ENCODE measurements at places on chromosomes 2 and 18. TPM values are rescaled to one million over a fixed set of nuclear protein-coding genes. Genes with fewer than 3 reads are reported as not detected.

- H3K36me3 ChIP-seq: no peaks in the 10 kb centered on the region
- DNase-seq: no peak
- H3K27ac ChIP-seq: no peak overlapping the region
- no peaks in the 10 kb centered on the region for H3K27me3 ChIP-seq
- H3K4me1 ChIP-seq: no peaks in the 10 kb centered on the region
- no peak overlapping the region for H3K4me3 ChIP-seq
Observed at GRCh38 chr18:47815486-47816270, 114.8 kb downstream of the SMAD2 start.

DNA sequence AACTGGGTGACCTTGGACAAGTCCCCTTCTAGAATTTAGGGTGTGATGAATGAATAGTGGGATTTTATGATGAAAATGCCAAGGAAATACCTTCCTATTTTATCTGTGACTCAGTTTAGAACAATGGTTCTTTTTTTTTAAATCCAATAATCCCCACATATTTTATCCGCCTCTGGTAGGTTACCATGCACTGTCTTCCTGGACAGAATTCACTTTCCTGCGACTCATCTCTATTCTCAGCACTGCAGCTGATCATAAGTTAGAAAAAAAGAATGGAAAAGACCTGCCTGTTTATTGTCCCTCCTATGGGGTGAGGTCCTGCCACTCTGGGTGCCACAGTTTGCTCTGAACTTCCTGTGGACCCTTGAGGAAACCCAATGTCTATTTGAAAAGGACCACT lies 73.1 kb downstream of the IRS1 start:
- DNase-seq: no peak
- H3K4me1 ChIP-seq: peaks cover 29% of the 10 kb centered on the region
- H3K36me3 ChIP-seq: no peaks in the 10 kb centered on the region

- H3K27ac ChIP-seq: no peak overlapping the region
- H3K4me3 ChIP-seq: no peak overlapping the region
- no peaks in the 10 kb centered on the region for H3K4me1 ChIP-seq
- H3K36me3 ChIP-seq: no peaks in the 10 kb centered on the region
Observed at GRCh38 chr2:122883849-122884248, 1128.4 kb downstream of the TSN start.

GRCh38 chr18:51480407-51481261 lies 283.2 kb upstream of the MEX3C start:
- no peak for DNase-seq
- no peaks in the 10 kb centered on the region for H3K36me3 ChIP-seq
- no peak overlapping the region for H3K4me3 ChIP-seq
- no peaks in the 10 kb centered on the region for H3K4me1 ChIP-seq
- no peak overlapping the region for H3K27ac ChIP-seq

DNA sequence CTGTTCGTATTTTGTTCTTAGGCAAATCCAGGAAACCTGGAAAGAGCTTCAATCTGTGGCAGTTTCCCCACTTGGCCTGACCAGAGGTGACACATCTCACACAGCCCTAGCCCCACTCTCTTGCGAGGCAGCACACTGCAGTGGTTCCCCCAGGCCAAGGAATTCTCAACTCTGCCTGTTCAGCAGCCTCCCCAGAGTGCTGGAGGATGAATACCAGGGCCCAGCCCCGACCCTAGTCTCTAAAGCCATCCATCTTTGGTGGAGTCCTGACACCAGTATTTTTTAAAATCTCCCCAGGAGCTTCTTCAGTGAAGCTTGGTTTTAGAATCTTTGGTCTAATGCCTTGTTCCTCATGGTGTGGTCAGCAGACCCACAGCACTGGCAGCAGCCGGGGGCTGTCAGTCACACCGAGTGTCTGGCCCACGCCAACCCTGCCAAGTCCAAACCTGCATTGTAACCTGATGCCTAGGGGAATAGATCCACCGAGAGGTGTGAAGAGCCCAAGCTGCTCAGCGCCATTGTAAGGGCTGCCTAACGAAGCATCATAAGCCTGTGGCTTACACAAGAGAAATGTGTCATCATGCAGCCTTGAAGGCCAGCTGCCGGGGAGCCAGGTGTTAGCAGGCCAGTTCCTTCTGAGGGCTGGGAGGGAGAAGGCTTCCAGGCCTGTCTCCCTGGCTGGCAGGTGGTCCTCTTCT lies 428.7 kb upstream of the ID2 start:
- DNase-seq: no peak
- no peaks in the 10 kb centered on the region for H3K27me3 ChIP-seq
- H3K4me1 ChIP-seq: peaks cover 10% of the 10 kb centered on the region
- H3K27ac ChIP-seq: no peak overlapping the region

DNA sequence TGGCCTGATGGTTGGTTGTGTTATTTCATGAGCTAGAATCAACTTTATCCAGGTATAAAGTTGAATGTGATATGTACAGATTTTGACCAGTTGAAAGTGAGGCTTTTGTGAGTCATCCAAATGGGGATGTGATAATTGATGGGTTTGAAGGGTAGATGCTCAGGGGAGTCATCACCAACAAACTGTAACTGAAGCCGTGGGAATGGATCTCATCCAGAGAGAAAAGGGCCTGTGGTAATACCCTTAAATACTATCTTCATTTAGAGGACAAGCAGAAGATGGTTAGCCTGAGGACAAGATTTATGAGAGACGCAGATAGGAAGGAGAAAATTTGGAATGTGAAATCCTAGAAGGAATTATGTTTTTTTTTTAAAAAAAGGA lies 90.5 kb upstream of the MYO3B start:
- no peak overlapping the region for H3K4me3 ChIP-seq
- no peak overlapping the region for H3K27ac ChIP-seq
- no peaks in the 10 kb centered on the region for H3K4me1 ChIP-seq
- no peaks in the 10 kb centered on the region for H3K36me3 ChIP-seq
- no peak for DNase-seq

DNA sequence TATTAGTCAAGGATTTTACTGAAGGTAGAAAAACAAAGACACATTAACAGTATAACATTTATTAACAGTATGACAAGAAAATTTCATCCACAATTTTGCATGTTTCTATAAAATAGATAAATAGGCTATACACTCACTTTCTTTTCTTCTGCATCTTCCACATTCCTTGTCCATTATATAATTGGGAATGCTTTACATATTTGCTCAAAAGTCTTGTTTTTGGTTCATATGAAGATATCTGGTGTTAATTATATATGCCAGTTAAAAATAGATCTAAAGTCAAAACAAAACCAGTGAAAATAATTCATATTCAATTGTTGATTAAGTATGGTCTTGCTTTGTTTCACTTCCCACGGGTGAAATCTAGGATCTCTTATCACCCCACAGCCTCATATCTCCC lies 53.4 kb downstream of the SERPINB7 start:
- no peak overlapping the region for H3K27ac ChIP-seq

DNA sequence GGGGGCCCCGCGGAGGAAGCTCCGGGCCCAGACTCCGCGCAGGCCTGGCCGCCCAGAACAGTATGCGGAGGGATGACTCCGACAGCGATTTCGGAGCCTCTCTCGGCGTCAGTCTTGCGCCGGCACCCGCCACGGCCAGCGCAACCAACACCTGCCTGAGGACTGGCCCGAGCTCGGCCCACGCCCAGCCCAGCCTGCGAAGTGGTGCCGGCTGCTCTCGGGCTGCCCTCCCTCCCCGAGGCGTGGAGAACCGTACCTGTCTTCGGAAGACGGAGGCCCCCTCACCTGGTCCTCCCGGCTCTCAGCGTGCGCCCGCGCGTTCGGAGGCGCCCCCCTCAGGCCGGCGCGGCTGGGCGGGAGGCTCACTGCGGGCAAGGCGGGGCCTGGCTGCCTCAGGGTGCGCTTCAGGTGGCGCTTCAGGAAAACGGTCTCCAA lies at the start of gene M1AP:
TSS of gene M1AP (minus strand) at position 322 of the 435 bp plus-strand sequence. CDS start 8,055 bp downstream, outside the sequence.
- no peak within 1 kb of the TSS for H3K27ac ChIP-seq
- DNase-seq: no peak
- H3K27me3 ChIP-seq: peaks cover 15% of the 10 kb centered on the region

GRCh38 chr2:161651547-161651946 lies 27.3 kb downstream of the SLC4A10 start:
- DNase-seq: no peak
- no peak overlapping the region for H3K4me3 ChIP-seq
- no peaks in the 10 kb centered on the region for H3K27me3 ChIP-seq
- H3K4me1 ChIP-seq: no peaks in the 10 kb centered on the region
- H3K36me3 ChIP-seq: no peaks in the 10 kb centered on the region

DNA sequence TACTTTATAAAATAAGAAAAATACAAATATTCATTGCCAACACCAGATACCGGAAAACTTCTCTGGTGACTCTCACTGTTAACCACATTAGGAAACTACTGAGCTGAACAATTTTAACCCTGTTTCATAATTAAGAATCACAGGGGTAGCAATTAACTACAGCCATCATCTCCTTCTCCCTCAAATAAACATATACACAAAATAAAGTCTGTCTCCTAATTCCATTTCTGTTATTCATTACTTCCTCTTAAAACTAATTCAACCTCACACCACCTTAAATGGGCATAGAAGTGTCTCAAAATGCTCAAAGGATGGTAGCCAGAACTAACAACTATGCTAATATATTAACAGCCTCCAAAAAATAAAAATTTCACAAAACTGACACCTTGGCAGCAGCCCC lies 60.7 kb downstream of the ACVR1 start:
- no peak for DNase-seq
- no peaks in the 10 kb centered on the region for H3K27me3 ChIP-seq
- H3K4me1 ChIP-seq: peaks cover 4% of the 10 kb centered on the region
- H3K27ac ChIP-seq: no peak overlapping the region
- no peak overlapping the region for H3K4me3 ChIP-seq
- H3K36me3 ChIP-seq: peaks cover 29% of the 10 kb centered on the region

DNA sequence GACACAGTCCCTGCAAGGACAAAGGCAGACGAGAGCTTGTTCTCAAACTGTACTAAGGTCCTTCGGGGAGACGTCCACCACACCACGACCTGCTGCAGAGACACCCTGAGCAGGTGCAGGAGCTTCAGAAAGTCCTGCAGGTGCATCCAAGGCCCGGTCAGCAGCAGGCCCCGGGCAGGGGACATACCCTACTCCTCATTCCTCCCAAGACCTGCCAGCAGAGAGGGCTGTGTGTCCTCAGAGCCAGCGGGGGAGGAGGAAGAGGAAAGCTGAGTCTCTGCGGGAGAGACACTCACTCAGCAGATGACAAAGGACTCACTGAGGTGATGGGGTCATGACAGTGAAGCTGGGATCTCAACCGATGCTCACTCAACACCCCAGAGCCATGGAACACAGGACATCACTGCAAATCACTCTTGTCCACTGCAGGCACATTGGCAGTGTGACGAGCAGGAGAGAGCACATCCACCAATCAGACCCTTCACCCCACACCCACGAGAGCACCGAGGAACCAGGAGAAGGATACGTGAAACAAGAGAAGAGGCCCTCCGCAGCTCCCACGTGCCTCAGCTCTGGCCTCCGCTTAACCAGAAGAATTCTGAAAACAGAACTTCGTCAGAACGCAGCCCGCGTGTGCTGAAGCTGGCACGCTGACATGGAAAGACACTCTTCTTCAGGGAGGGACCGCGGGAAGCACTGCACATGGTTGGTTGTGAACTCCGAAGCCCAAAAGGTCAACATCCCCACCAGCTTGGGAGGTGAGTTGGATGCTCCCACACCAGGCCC lies 9.3 kb downstream of the HDAC4 start:
- H3K4me1 ChIP-seq: no peaks in the 10 kb centered on the region
- peaks cover 3% of the 10 kb centered on the region for H3K36me3 ChIP-seq
- H3K4me3 ChIP-seq: no peak overlapping the region
- no peaks in the 10 kb centered on the region for H3K27me3 ChIP-seq
- no peak overlapping the region for H3K27ac ChIP-seq
- DNase-seq: peak; percentile 54

DNA sequence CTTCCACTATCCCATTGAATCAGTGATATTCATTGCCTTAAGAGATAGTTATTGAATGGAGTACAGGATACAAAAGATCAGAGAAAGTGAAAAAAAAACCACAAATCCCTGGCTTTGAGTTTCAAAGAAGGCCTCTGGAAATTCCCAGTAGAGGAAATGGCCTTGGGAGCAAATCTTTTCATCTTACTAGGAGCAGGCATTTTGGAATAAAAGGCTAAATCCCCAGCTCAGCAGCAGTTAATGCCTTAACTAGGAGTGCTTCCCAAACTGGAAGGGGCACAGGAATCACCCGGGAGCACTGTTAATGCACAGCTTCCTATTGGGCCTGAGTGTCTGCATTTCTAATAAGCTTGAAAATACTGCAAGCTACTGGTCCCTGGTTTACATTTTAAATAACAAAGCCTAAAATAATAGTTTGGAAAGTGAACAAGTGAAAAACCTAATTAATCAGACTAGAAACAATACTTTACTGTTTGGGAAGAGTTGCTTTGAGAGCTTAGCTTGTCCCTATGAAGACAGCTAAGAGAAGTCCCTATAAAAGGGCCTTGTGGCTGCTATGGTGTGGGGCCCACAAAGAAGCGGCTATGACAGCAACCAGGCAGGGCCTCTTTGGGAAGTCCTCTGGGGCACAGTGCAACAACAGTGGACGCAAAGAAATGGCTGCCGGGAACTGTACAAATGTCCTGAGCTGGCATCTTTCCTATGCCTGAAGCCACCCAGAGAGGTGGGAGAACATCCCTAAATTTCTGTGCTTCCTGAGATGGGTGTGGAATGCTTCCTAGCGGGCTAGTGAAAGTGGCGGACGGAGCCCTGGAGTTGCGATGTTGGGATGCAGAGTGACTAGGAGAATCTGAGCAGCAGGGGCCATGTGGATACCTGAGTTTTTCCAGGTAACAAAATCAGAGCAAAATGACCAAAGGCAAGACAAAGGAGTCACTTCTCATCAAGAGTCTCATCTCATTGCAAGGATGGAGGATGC lies 117.1 kb upstream of the KLHL14 start:
- no peaks in the 10 kb centered on the region for H3K36me3 ChIP-seq
- no peaks in the 10 kb centered on the region for H3K4me1 ChIP-seq
- no peaks in the 10 kb centered on the region for H3K27me3 ChIP-seq

DNA sequence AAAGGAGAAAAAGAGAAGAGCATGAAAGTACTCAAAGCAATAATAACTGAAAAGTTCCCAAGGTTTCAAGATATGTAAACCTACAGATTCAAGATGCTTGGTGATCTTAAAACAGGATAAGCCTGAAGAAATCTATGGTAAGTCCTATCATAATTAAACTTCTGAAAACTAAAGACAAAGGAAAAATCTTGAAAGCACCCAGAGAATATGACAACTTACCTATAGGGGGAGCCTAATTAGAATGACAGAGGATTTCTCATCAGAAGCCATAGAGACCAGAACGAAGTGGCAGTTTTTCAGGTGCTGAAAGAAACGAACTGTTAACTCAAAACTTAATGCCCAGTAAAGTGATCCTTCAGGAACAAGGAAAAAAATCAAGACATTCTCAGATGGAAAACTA lies 59.7 kb downstream of the XDH start:
- no peaks in the 10 kb centered on the region for H3K4me1 ChIP-seq
- no peak overlapping the region for H3K27ac ChIP-seq
- DNase-seq: no peak
- no peaks in the 10 kb centered on the region for H3K36me3 ChIP-seq
- H3K27me3 ChIP-seq: no peaks in the 10 kb centered on the region

GRCh38 chr2:69157441-69157840 lies 144.5 kb downstream of the ANTXR1 start:
- DNase-seq: no peak
- H3K4me3 ChIP-seq: no peak overlapping the region
- no peaks in the 10 kb centered on the region for H3K27me3 ChIP-seq
- H3K36me3 ChIP-seq: peaks cover 24% of the 10 kb centered on the region

- H3K4me3 ChIP-seq: no peak overlapping the region
- no peak for DNase-seq
Observed at GRCh38 chr2:176934131-176934530, 278.5 kb upstream of the HNRNPA3 start.

SNORC gene
- total RNA-seq: 0.72 TPM

C2orf78 gene
- not detected for total RNA-seq

SFTPB gene
- not detected for total RNA-seq

DARS1 gene
- total RNA-seq: 119 TPM

REG3A gene
- not detected for total RNA-seq

TNFAIP6 gene
- 43.1 TPM for total RNA-seq

OSBPL6 gene
- 5.4 TPM for total RNA-seq

CABLES1 gene
- total RNA-seq: 16.8 TPM

FOXD4L1 gene
- total RNA-seq: under 0.01 TPM

ESPNL gene
- 9.8 TPM for total RNA-seq

CD226 gene
- 0.36 TPM for total RNA-seq

EPC2 gene
- total RNA-seq: 29.3 TPM
